Vein endothelial cell (primary cell): ENCODE measurements at places on chromosomes 3 and 15. TPM values are rescaled to one million over a fixed set of nuclear protein-coding genes. Genes with fewer than 3 reads are reported as not detected.

Gene GOLGA8S
- total RNA-seq, result not detected in 2 replicates

Gene ACAP2
- total RNA-seq, result 50.3 and 72.4 TPM in 2 replicates

Gene KLHL40
- total RNA-seq, result not detected in 2 replicates

Gene GOLGA6A
- not detected in 2 replicates for total RNA-seq

Gene RLBP1
- not detected in 2 replicates for total RNA-seq

Gene U2SURP
- total RNA-seq, result 64.7 and 98.0 TPM in 2 replicates

Gene FSTL1
- 475 and 666 TPM in 2 replicates for total RNA-seq

Gene SPINK8
- not detected in 2 replicates for total RNA-seq

Gene SPESP1
- total RNA-seq, result 2.3 and 5.9 TPM in 2 replicates

Gene MYO5A
- total RNA-seq, result 155 and 206 TPM in 2 replicates

Gene ADCY5
- total RNA-seq, result not detected in 2 replicates

Gene ANKRD63
- total RNA-seq, result not detected in 2 replicates

Gene NANOGP8
- total RNA-seq, result 0.38 TPM in 1 of 2 replicates, not detected in the other

Gene RTP1
- total RNA-seq, result not detected in 2 replicates

Gene KY
- total RNA-seq, result not detected in 2 replicates

Gene TMCO5A
- total RNA-seq, result not detected in 2 replicates

Gene PLCL2
- 10.8 and 13.4 TPM in 2 replicates for total RNA-seq

Gene B3GALNT1
- 10.1 and 21.2 TPM in 2 replicates for total RNA-seq

Gene HRG
- total RNA-seq, result not detected in 2 replicates

Gene KCNAB1
- 0.19 and 0.33 TPM in 2 replicates for total RNA-seq

Gene GCNT3
- not detected in 2 replicates for total RNA-seq

Gene FAIM
- 5.6 and 7.2 TPM in 2 replicates for total RNA-seq

Gene KLF13
- total RNA-seq, result 28.7 and 34.6 TPM in 2 replicates

Gene GPR156
- 0.10 and 0.33 TPM in 2 replicates for total RNA-seq

Gene KAT2B
- 7.8 and 13.4 TPM in 2 replicates for total RNA-seq

Gene INKA1
- 9.6 and 15.4 TPM in 2 replicates for total RNA-seq

Gene SNX22
- under 0.01 and 0.57 TPM in 2 replicates for total RNA-seq

Gene SNX33
- 12.4 and 18.9 TPM in 2 replicates for total RNA-seq

Gene MAPK6
- 36.6 and 54.3 TPM in 2 replicates for total RNA-seq

Gene GPD1L
- 9.5 and 11.3 TPM in 2 replicates for total RNA-seq

Gene ZBTB47
- total RNA-seq, result 17.8 and 22.9 TPM in 2 replicates

Gene CTXN2
- not detected in 2 replicates for total RNA-seq

Gene SUSD5
- 3.9 and 4.3 TPM in 2 replicates for total RNA-seq

Gene HACD2
- 16.3 and 20.8 TPM in 2 replicates for total RNA-seq

Gene FANCD2
- 14.4 and 29.4 TPM in 2 replicates for total RNA-seq

Gene NMB
- 4.6 and 6.0 TPM in 2 replicates for total RNA-seq

Gene SLC2A2
- total RNA-seq, result not detected in 2 replicates

Gene PPP2R3A
- total RNA-seq, result 13.1 and 17.3 TPM in 2 replicates

Gene SAMMSON
- total RNA-seq, result not detected in 2 replicates

Gene COL6A5
- not detected in 2 replicates for total RNA-seq
